ENCODE measurements at places on chromosomes 6 and 20. TPM values are rescaled to one million over a fixed set of nuclear protein-coding genes. Genes with fewer than 3 reads are reported as not detected.

Gene HBS1L
- 48.2 TPM for total RNA-seq

Gene CD93
- 160 TPM for total RNA-seq

Gene AKAP12
- 40.8 TPM for total RNA-seq

Gene HSPA1L
- total RNA-seq = 2.0 TPM

Gene AK9
- 8.8 TPM for total RNA-seq

Gene KCNQ2
- total RNA-seq = not detected

Gene JAG1
- 51.6 TPM for total RNA-seq

Gene ATRN
- 31.6 TPM for total RNA-seq

Gene RCAN2
- 11.7 TPM for total RNA-seq

Gene TSBP1
- not detected for total RNA-seq

Gene RBPJL
- total RNA-seq = not detected

Gene SEC23B
- total RNA-seq = 62.9 TPM

DNA sequence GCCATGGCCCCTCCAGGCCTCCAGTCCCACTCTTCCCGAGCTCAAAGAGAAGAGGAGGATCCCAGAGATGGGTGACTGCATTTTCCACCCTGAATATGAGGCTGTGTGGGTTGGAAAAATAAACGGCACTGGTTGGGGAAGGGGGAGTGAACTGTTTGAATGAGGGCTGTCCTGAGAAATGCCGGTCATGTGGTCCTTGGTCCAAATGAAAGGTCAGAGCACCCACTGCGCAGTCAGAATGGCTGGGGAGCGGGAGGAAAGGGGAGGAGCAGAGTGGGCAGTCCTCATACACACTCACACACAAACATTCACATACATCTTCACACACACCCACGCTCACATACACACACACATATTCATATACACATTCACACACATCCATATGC lies 83.1 kb downstream of the MRPL14 start:
- no peak for DNase-seq

GRCh38 chr6:4066029-4066755 lies 12.7 kb downstream of the FAM217A start:
- no peak for DNase-seq

GRCh38 chr20:63347081-63347741 lies 13.9 kb downstream of the CHRNA4 start:
- DNase-seq = no peak

GRCh38 chr6:33082702-33083101 lies 6.9 kb downstream of the HLA-DPB1 start:
- DNase-seq = peak; percentile 71

DNA sequence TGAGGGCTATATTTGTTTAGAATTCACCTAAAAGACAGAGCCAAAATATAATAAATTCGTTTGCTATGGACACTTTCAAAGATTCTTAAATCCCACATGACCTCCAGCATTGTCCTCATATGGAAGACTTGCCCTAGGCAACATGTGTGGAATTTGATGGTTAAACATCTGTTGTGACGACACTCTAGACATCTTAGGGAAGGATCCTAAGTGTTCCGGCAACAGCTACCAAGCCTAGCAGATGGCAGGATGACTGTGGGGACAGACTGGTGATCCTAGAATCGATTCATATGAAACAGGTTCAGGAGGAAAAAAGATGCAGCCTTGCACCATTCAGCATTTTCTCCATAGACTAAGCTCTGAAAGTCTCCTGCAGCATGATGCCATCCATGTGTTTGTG lies 77.6 kb upstream of the BACH2 start:
- no peak for DNase-seq

GRCh38 chr20:60206259-60206658 lies 248.0 kb downstream of the CDH26 start:
- no peak for DNase-seq

DNA sequence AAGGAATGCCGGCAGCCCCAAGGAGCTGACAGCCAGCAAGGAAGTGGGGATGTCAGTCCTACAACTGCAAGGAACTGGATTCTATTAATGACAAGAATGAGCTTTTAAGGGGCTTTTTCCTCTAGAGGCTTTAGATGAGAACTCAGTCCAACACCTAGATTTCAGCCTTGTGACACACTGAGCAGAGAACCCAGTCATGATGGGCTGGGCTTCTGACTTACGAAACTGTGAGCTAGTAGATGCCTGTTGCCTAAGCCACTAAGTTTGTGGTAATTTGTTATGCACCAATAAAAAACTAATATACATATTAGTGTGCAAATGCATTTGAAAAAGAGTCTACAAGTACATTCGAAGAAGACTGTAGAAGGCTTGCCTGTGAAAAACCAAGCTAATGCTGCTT lies 263.3 kb downstream of the SOX4 start:
- no peak for DNase-seq

DNA sequence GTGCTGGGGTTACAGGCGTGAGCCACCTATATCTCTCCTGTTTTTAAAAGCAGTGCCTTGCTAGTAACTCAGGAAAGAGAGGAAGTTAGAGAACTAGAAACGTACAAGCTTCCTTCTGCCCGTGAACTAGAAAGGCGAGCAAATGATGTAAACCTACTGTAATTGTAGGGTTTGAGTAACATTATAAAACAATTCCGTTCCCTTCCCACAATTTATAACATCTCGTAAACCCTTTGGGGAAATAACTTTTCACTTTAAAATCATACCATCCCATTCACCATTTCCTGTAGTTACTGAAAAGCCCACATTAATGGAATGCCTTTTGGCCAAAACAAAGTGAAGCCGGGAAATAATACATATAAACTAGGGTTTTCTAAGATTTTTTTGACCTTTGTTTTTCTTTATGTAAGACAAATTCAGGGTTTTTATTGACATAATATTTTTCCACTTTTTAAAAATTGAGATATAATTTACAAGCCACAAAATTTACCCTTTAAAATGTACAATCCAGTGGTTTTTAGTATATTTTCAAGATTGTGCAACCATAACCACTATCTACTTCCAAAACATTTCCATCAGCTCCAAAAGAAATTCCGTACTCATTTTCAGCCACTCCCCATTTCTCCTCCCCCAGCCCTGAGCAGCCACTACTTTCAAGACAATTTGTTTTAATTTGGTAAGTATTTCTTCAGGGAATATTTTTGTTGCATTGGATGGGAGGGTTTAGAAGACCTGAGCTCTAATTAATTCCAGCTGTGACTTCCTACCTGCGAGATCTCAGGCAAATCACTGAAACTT lies 175.1 kb upstream of the PDE10A start:
- DNase-seq = no peak

- no peak for DNase-seq
These were observed 4.4 kb downstream of the NCOA5 start for GRCh38 chr20:46085179-46085851.

GRCh38 chr6:36691011-36691410 lies 6.6 kb upstream of the RAB44 start:
- no peak for DNase-seq

- DNase-seq = no peak
These were observed 99.1 kb downstream of the FOXC1 start for GRCh38 chr6:1708820-1709219.

- DNase-seq = no peak
These were observed 390.2 kb downstream of the TENT5A start for GRCh38 chr6:81362246-81362645.

GRCh38 chr20:50202677-50203076 lies 12.0 kb downstream of the CEBPB start:
- no peak for DNase-seq

GRCh38 chr20:15113144-15113773 lies 775.8 kb upstream of the FLRT3 start:
- DNase-seq = no peak

- DNase-seq = no peak
These were observed 39.5 kb downstream of the CITED2 start for GRCh38 chr6:139334806-139335446.

DNA sequence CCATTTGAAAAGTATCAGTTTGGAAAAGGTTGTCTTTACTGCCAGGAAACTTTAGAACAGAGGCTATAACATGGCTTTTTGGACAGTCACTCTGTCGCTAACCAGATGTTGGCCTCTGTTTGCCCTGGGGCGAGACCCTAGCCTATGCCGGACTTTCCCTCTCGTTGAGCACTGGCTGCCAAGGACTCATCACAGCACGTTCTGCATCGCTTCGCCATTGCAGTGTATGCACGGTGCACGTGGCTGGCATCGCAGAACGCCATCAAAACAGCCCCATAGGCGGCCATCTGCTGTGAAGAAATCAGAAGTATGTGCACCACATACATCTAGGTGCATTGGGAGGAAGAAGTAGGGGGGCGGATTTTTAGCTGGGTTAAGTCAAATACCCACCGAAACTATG lies 156.4 kb downstream of the EYA2 start:
- no peak for DNase-seq

GRCh38 chr6:30799210-30799609 lies 54.9 kb upstream of the IER3 start:
- DNase-seq = no peak

DNA sequence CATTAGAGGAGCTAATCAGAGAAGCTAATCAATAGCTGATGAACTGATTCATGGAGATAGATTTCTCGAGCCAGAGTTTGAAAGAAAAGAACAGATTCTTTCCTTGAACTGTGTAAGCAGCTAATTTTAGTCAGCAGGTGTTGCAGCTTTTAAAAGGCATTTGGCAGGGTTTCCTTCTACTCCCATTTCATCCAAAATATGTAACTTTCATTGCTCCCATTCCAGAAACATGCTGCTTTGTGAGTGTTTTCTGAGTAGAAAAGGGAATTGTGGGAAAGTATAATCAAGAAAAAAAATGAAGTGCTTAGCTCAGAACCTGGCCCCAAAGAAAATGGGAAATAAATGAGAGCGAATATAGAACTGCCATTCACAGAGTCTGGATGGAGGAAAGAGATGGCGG lies 20.8 kb downstream of the SLC35F1 start:
- DNase-seq = no peak

GRCh38 chr6:87441711-87442110 lies 31.1 kb upstream of the SLC35A1 start:
- DNase-seq = no peak

DNA sequence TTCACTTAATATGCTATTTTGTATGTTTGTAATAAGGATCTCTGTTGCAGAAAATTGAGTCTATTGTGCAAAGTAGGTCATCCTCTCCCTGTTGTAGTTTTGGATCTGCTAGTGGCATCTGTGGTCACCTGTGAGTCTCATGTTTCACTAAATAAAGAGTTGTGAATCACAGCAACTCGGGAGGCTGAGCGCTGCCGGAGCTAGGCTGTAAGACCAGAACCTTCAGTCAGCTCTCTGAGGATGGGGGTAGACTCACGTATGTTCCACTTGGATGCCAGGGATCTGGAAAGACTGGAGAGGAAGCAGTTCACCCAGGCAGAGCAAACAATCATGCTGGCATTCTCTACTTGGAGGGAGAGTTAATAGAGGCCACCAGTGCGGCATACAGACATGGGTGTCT lies 187.3 kb upstream of the FOXA2 start:
- DNase-seq = no peak

GRCh38 chr20:48295445-48295903 lies 510.2 kb upstream of the SULF2 start:
- no peak for DNase-seq

DNA sequence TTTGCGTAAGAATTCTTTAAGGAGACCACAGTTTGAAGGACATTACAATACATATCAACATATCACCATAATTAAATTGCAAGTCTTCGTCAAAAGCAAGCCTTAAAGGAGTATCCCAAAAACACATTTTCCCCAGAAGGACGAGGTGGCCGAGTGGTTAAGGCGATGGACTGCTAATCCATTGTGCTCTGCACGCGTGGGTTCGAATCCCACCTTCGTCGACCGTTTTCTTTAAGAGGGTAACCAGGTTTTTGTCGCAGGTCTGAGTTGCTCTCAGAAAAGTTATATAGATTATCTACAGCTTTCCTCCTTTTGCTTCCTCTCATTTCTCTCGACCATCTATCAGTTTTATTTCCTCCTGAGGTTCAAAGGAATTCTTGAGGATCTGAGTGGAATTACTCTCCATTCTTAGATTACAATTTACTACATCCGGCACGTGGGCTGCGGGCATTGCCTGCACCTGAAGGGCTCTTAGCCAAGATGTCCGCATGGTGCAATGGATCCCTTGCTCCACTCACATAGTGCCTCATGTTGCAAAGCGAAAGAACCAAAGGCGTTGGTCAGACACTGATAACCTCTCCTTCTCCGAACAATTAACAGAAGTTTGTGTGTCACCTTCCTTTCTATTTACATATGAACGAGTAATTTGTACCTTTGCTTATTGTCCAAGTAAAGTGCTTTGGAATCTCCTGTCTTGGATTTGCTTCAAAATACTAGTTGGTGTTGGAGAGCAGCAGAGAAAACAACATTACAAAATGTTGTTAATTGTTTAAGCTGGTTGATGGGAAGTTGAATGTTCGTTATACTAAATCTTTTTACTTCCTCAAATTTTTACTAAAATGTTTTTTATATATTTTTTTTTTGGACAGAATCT lies 14.0 kb downstream of the POM121L2 start:
- no peak for DNase-seq
